Activated T-helper 1 cell treated with Interleukin-2 at 50 U/mL for 16 hours (primary cell): ENCODE measurements at places on chromosomes 1 and 21.

GRCh38 chr1:180311011-180311730 lies 81.1 kb downstream of the LHX4 start:
- DNase-seq = no peak

DNA sequence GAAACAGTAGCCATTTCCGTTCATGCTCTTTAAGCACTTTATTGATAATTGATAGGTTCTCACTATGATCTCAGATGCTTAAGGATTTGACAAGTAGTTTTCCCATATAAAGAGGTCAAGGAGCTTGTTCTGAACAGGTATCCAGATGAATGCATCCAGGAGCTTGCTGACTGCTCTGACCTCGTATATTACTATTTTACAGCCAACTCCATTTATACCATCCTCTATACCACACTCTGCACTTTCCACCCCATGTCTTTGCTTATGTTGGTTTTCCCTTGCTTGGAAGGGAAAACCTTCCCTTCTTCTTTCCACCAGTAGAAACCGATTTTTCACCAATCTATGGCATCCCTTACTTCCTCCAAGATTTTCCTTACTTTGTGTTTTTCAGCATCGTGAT lies 107.2 kb downstream of the LHX9 start:
- DNase-seq = no peak

- no peak for DNase-seq
Observed at GRCh38 chr1:86207323-86207722, 50.8 kb upstream of the COL24A1 start.

DNA sequence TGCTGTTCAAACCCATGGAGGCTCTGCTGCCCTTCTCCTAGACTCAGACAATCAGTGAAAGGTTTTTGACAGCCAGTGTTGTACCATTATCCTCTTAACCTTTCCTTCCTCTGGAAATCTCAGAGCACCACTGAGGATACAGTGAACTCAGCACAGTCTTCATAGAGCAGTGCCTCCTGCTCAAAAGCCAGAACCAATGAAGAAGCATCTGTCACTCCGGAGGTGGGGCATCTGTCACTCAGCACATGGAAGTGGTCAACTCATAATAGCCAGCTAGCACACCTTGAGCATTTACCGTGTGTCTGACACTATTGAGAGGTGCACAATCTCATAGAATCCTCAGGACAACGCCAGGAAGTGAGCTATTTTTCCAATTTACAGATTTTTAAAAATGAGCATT lies 62.4 kb downstream of the NMNAT2 start:
- no peak for DNase-seq

DNA sequence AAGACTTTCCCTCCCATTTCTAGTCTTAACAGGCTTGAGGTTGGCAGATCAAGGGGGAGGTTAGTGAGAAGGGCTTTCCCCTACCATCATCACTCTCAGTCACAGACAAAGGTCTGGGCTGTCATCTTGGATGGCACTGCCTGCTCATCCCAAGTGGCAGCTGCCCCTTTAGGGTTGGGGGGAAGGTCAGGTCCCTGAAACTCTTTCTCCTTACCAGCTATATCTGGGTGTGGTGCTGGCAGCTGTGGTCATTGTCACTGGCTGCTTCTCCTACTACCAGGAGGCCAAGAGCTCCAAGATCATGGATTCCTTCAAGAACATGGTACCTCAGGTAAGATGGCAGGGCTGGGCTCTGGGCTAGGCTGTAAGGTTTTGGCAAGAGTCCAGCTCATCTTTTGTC lies 8.2 kb downstream of the ATP1A2 start:
- DNase-seq = no peak

DNA sequence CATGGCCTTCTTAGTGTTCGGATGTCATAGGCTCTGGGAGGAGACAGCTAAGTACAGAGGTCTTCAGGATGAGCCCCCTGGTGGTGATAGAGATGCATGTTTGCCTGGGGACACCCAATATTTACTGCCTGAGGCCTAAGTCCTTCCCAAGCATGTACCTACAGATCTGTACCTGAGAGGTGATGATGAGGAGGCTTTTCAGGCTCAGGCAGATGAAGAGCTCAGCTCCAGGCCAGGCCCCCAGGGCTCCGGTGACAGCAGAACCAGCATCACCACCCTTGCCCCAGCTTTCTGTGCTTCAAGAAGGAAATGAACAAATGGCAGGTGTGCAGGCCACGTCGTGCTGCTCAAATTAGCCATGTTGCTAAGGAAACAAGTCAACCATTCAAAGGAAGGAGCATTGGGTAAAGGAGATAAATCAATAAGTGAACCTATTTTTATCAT lies 21.1 kb downstream of the CACNA1E start:
- no peak for DNase-seq
